Esophagus squamous epithelium (tissue), 5 donors: ENCODE measurements at places on chromosomes 6 and 20. TPM values are rescaled to one million over a fixed set of nuclear protein-coding genes. Genes with fewer than 3 reads are reported as not detected.

GRCh38 chr20:40431611-40432010, 257.4 kb downstream of the MAFB start:
- DNase-seq: no peak

GRCh38 chr20:12893653-12894052, 115.1 kb upstream of the SPTLC3 start:
- DNase-seq: no peak

GRCh38 chr6:14618759-14619418, 501.3 kb downstream of the CD83 start:
- no peak for DNase-seq

GRCh38 chr6:95410168-95410567, 167.2 kb upstream of the MANEA start:
- DNase-seq: no peak

DNA sequence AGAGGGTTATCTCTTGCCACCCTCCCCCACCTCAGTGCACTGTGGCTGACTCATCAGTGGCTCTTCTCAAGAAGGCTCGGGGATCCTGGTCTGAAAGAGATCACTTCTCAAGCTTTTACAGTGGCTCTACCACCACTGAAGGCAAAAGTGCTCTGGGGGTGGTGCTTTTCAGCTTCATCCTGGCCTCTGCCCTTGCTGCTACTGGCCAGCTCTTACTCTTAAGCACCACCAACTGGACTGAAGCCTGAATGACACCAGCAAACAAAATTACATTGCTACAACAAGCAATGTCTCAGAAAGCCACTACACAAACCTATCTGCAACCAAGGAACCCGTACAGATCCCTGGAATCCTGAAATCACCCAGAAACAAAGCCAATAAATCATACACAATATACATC, 402.1 kb downstream of the EPHA7 start:
- DNase-seq: no peak

DNA sequence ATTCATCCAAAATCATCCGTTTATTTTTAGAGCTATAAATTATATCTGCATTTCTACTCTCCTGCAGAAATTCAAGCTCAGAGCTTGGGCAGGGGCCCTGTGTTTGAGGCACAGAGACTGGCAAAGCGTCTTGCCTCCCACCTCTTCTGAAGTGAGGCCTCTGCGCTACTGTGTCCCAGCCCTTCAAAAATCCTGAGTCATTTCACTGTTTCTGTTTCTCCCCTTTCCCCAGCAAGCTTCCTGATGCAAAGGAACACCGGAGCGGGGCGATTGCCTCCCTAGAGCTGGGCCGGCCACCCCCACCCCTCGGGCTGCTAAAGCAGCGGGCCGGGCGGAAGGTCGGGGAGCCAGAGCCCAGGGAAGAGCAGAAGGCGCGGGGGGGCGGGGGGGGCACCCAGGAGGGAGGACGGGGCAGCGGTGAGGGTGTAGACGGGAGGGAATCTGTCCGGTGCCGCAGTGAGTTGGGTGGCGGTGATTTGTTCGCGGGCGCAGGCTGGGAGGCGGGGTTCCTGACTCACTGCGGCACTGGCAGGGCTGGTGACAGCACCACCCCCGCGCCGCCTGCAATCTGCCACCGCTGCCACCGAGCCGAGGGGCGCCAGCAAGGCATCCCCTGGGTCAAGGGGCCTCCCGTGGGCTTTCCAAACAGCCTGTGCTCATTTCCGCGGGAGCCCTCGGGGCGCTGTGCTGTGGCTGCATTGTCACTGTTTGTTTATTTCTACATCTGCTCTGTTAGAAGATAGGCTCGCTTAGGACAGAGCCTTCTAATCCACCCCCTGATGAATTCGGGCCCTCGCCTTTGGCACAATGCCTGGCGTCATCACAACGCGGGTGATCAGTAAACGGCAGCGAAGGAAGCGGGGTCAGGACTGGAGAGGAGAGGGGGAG, 46.5 kb upstream of the SNAP25 start:
- no peak for DNase-seq

GRCh38 chr6:142381845-142382378, 80.1 kb downstream of the ADGRG6 start:
- no peak for DNase-seq

GRCh38 chr20:20235681-20236080, 132.2 kb upstream of the INSM1 start:
- no peak for DNase-seq

- DNase-seq: no peak
Measured at GRCh38 chr20:23047738-23048214, 1.7 kb downstream of the THBD start.

DNA sequence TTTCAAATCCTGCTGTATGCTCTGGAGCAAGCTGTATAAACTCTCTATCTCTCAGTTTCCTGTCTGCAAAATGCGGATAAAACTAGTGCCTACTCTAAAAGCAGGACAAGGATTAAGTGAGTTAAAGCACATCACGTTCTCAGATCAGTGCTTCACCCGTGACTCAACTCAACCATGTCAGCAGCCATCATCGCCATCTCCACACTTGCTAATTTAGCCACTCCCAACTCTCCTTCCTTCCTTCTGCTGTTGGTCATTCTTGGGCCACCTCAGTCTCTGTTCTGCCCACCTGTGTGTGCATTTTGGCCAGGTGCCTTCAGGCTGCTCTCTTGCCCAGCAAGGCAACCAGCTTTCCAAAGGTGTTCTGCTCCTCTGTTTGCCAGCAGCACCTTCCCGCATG, 260.0 kb upstream of the CDYL start:
- no peak for DNase-seq

DNA sequence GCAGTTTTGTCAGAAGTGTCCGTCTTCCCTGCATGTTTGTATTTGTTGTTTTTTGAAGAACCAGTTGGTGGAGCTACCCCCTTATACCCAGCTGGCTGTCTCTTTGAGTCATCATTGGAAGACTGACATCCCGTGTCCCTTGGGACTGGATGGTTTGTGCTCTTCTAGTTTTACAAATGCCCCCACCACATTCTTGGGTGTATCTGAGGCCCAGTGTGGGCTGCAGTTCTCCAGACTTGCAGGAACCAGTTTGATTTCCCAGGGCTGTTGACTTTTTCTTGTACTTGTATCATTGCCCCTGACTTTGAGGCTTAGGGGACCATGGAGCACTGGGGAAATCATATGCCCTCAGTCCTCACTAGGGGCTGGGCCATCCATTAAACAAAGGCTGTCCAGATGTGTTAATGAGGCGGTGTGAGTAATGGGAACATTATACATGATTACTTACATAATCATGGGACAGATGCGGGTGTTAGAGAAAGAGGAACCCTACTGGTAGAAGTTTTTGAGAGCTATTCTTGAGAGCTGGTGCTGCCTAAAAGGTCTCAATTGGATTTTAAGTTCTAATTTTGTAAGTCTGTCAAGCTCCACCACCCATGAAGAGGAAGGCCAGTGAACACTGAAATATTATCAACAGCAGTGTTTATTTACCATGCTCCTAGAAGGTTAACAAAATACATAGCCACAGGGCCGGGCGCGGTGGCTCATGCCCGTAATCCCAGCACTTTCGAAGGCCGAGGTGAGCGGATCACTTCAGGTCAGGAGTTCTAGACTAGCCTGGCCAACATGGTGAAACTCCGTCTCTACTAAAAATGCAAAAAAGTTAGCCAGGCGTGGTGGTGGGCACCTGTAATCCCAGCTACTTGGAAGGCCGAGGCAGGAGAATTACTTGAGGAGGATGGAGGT, 8.5 kb downstream of the JARID2 start:
- DNase-seq: no peak

DNA sequence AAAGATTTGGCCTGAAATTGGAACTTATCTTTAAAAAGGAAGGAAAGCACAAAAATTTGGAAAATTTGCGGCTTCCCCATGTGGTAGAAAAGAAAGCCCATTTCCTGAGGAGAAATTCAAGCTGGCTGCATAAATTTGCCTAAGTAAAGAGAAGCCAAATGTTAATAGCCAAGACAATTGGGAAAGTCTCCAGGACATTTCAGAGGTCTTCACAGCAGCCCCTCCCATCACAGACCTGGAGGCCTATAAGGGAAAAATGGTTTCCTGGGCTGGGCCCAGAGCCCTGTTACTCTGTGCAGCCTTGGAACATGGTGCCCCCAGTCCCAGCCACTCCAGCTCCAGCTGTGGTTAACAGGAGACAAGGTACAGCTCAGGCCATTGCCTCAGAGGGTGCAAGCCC, 736.5 kb downstream of the HACE1 start:
- no peak for DNase-seq

- no peak for DNase-seq
Measured at GRCh38 chr6:4155848-4156466, 20.6 kb upstream of the ECI2 start.

GRCh38 chr6:151958332-151958731, 150.8 kb downstream of the ESR1 start:
- DNase-seq: no peak

- no peak for DNase-seq
Measured at GRCh38 chr6:123215211-123215610, 219.2 kb downstream of the CLVS2 start.

Gene TUBB
- 350 TPM for total RNA-seq

Gene EBF4
- 10.4 TPM for total RNA-seq

Gene NRN1
- 0.19 TPM for total RNA-seq

Gene SEL1L2
- not detected for total RNA-seq

Gene TNF
- total RNA-seq: 0.27 TPM

Gene RIOK1
- total RNA-seq: 28.2 TPM

Gene BPIFB2
- not detected for total RNA-seq
